ENCODE measurements at places on chromosomes 16 and 17. TPM values are rescaled to one million over a fixed set of nuclear protein-coding genes. Genes with fewer than 3 reads are reported as not detected.

DNA sequence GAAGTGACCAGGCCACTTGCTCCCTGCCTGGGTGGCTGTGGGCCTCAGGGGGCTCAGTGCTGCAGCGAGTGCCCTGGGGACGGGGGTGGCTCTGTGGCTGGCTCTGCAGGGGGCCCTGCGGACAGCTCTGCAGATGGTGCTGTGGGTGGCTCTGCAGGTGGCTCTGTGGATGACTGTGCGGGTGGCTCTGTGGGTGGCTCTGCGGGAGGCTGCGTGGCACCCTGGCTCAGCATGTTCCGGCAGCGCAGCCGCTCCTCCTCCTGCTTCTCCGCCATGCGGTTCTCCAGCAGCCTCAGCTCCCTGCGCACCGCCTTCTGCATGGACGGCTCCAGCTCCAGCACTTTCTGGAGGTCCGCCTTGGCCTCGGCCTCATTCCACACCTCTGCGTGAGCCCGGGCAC is 9.5 kb downstream of the AIPL1 start:
- DNase-seq, result no peak

DNA sequence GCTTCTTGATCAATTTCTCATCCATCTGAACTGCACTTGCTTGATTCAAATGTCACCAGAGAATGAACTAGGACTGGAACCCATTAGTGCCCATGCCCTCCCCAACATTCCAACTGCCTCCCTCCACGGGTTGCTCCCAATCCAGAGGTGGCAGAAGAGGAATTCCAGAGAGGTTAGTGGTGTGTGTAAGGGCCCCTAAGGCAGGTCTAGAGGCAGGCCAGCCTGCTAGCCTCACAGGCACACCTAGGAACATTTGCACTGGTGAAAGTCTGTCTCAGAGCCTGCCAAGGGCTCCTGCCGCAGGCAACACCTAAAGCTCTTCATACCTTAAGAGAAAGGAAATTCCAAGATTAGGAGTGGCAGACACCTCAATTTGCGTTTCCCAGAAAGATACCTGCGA is 21.2 kb upstream of the CMTM4 start:
- no peak for DNase-seq

GRCh38 chr16:71408536-71408935 is 33.3 kb downstream of the TLE7 start:
- DNase-seq, result no peak

- DNase-seq, result no peak
Measured at GRCh38 chr16:65327346-65327745, 205.5 kb upstream of the CDH11 start.

CA5A gene
- not detected for total RNA-seq

DNA sequence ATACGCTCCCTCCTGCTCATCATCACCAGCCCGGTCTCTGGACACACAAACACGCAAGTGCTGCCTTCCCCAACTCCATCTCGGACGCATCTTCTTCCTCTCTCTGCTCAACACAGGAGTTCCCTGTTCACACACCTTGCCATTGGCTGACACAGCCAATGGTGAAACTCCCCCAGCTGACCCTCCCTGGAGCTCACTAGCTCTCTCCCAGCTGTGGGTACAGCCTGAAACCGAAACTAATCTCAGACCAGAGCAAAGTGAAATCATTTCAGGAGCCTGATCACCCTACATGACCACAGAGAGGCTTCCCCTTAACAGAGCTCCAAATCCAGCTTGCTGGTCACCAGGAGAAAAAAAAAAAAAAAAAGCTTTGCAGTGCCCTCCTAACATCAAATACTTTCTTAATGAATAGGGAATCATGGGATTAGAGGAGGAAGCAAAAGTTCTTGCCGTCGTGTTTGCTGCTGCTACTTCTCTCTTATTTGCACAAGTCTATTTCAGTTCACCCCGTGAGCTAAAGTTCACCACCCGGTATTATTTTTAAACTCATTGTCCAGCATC is 8.3 kb downstream of the CUEDC1 start:
- DNase-seq, result no peak

DNA sequence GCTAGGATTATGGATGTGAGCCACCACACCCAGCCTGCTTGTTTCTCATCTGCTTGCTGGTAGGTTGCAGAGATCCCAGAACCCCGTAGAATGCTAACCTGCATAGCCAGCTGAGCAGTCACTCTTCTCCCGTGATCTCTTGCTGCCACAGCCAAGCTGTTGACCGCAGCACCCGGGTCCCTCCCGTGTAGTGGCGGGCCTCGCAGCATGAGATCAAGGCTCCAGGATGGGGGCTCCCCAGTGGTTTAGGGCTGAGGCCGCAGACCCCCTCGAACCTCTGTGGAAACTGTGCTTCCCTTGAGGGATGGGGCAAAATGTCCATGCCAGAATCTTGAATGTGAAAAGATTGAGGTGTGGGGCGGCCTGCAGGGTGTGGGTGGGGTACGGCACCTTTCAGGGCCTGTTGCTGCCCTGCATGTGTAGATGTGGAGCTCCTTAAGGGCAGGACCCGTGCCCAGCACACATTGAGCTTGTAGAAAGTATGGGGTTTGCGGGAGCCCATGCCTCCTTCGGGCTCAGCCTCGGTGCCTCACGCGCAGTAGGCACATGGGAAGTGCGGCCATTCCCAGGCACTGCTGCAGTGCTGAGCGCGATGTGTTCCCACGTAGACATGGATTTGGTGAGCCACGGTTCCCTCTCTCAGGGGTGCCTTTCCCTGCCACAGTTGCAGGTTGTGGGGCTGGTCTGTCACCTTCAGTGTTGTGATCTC is 99.9 kb downstream of the BANP start:
- no peak for DNase-seq

DNA sequence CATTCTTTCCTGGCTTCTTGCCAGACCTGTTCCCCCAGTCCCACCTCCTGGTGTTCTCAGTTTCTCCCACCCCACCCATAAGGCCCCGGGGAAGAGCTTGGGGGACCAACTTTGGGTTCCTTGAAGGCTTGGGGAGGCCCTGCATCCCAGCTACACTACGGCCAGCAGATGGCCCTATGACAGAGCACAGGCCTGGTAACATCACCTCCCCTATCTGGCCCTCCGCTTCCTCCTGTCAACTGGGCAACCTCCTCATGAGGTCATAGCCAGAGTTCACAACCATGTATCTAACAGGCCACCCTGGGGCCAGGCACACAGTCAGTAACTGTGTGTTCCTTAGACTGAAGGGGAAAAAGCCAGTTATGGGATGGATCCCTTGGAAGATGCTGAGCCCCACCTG is 31.4 kb downstream of the MYO15A start:
- no peak for DNase-seq

ANKRD11 gene
- 49.2 TPM for total RNA-seq

GRCh38 chr17:74453665-74454196 is 12.7 kb upstream of the CD300A start:
- peak; percentile 75 for DNase-seq

ZNF23 gene
- total RNA-seq, result 9.1 TPM

GRCh38 chr16:1958715-1959268 is 546 bp upstream of the NDUFB10 start:
- DNase-seq, result no peak

DNA sequence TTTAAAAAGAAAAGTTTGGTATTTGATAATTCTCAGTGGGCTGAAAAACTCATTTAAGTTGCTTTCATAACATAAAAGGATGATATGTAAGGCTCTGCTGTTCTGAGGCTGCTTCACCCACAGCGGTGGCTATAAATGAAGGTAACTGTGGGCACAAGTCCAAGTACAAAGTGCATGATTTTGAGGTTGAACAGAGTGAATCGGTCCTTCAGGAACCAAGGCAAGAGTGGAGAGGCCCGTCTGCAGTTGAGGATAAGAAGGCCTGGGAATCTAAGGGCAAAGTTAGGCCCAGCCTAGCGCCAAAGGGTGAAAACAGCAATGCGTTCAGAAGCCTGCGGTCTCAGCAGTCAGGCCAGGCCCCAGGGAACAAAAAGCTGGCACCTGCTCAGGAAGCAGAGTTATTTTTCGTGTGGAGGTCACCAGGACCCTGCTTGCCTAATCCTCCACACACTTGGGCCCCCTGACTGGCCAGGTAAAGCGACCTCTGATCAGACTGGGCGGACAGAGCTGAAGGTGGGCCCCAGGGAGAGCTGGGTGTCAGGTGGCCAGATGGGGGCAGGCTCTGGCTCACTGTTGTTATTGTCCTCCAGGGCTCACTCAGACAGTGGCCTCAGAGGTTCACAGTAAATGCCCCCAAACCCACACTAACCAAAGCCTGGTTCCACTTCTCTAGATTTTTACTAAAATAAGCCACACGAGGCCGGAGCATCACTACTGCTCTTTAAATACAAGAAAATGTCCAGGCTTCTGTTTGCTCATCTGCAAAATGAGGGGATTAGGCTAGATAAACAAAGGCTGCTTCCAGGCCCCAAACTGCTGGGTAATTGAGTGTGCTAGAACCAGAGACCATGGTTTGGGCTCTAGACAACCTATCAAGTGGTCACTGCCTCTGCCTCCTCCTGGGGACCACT is 46.5 kb downstream of the TEX2 start:
- DNase-seq, result no peak

RNFT1 gene
- 20.7 TPM for total RNA-seq

- no peak for DNase-seq
Measured at GRCh38 chr17:11241611-11242226, 706 bp downstream of the SHISA6 start.

- DNase-seq, result no peak
Measured at GRCh38 chr16:63720848-63721247, 1401.0 kb downstream of the CDH11 start.

DNA sequence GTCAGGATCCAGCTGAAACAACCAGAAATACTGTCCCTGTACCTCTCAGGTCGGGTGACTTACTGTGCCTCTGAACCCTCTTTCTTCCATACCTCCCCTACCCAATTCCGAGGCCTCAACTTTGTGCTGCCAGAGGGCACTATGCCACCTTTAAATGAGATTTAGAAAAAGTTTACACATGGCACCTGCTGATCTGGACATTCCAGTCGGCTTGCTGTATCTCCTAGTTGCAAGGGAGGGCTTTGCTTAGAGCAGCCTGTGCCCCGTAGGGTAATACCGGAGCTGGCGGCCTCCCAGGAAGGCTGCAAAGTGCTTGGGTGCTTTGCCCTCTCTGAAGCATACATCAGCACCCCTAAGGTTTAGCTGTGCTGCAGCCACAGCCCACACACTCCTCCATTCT is 306.0 kb upstream of the RBFOX1 start:
- DNase-seq, result no peak

GRCh38 chr16:19666477-19666876 is 51.5 kb downstream of the KNOP1 start:
- no peak for DNase-seq

GRCh38 chr16:23395732-23396131 is 57.3 kb downstream of the COG7 start:
- no peak for DNase-seq

GRCh38 chr17:39776252-39776651 is 38.5 kb downstream of the GRB7 start:
- no peak for DNase-seq
